Dermis blood vessel endothelial cell (primary cell): ENCODE measurements at places on chromosomes 2 and 18.

- no peak for DNase-seq
Observed at GRCh38 chr2:98875746-98876145, 60.3 kb downstream of the CRACDL start.

GRCh38 chr2:204359076-204359475 is 186.2 kb upstream of the PARD3B start:
- DNase-seq, result no peak

DNA sequence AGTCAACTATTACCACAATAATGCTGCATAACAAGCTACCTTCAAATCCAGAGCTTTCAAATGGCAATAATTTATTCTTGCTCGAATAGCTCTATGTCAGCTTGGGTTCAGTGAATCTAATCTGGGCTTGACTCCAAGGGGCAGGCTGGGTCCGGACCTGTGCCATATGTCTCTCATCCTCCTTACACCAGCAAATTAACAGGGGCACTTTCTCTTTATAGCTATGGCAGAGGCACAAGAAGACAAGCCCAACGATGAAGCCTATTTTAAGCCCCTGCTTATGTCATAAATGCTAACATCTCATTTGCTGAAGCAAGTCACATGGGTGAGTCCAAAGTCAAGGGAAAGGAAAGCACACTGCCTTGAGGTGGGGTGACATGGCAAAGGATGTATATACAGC is 13.3 kb upstream of the ZNF521 start:
- no peak for DNase-seq

DNA sequence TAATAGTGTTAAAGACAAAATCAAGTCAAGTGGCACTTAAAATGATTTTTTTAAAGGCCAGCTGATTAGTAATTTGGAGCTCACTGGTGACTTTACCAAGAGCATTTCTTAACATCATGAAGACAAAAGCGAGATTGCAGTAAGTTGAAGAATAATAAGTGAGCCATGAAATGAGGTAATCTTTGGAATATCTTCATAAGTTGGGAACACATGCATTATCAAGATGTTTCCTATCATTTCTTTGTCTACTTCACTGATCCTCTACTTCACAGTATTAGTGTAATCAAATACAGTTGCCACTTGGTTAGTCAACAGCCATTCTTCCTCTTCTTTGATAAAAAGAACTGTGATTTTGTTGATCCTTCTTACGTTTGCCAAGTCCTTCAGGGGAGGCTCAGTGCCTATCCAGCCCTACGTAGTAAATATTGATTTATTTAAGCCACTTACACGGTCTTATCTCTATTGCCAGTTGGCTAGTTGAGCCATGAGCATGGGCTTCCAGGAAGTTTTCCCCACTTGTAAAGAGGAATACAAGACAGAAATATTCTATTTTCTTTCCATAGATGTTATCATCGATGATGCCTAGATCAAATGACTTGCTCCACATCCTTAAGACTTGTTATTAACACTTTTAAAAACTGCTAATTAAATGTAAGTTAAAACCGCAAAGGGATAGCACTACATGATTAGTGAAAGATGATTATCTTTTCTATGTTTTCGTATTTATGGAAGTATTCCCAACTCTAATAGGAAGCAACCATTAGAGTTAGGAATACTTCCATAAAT is 46.1 kb downstream of the YES1 start:
- DNase-seq, result peak; percentile 21

DNA sequence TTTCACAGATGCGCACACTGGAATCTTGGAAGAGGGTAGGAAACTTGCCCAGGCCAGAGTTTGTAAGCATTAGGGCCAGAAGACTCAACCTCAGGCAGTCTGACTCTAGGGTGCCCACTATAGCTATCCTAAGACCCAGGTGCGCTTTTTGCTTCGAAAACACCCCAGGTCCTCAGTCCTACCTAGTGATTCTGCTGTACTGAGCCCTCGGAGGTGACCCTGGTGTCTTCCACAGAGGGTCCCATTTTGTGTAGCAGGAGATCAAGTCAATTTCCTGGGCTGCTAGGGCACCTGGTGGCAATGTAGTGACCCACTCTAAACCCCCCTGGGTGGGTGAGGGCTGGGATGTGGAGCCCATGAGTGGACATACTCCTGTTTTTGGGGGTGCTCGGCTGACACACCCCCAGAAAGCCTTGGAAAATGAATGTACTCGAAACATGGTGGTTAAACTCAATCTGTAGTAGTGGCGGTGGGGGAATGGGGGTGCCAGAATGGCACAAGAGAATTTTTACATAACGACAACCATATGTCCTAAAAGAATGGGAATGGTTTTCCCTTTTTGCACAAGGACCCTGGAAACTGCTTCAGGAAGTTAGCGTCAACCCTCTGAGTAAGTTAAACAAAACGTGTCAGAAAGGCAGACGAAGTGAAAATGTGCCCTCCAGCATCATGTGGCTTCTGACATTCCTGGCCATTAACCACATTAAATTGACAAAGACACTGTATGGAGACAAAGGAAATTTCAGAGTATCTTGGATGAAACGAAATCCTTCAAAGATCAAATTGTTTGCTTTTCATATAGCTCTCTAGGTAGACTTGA is 218.0 kb upstream of the COPS8 start:
- no peak for DNase-seq

DNA sequence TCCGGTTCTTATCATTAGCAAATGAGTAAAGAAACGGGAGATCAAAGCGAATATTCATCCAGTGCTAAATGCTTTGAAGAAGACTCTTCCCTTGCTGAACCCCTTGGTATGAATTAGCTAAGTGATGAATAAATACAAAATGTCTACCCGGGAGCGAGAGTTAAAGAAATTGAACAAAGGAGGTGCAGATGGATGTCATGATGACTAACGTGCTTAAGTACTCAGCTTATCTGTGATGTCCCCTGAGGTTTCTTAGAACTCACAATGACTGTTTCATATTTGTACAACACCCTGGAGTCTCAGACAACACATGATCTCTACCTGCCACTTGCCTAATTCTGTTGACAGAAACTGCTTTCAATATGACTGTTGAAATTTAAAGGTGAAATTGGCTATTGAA is 148.5 kb downstream of the TMEM200C start:
- DNase-seq, result no peak

GRCh38 chr2:179646862-179647587 is 214.4 kb downstream of the ZNF385B start:
- DNase-seq, result no peak

GRCh38 chr2:54420524-54421172 is 35.5 kb upstream of the SPTBN1 start:
- DNase-seq, result no peak

GRCh38 chr18:74351354-74351753 is 35.7 kb downstream of the C18orf63 start:
- peak; percentile 47 for DNase-seq

DNA sequence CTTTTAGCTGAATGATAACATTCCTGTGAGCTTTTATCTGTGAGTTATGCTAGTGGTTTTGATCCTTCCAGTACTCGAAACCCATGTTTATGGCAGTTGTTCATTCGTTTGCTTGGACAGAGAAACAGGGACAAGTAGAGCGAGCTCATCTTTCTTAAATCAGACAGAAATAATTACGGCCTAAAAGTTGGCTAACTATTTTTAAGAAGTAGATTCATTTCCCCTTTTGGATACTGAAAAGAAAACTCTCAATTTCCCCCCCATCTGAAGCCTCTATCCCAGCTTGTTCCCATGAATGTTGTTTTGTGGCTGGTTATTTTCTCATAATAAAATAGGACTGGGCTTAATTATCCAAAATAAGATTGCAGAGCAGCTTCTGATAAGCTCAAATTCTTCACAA is 67.1 kb downstream of the ANTXR1 start:
- no peak for DNase-seq

DNA sequence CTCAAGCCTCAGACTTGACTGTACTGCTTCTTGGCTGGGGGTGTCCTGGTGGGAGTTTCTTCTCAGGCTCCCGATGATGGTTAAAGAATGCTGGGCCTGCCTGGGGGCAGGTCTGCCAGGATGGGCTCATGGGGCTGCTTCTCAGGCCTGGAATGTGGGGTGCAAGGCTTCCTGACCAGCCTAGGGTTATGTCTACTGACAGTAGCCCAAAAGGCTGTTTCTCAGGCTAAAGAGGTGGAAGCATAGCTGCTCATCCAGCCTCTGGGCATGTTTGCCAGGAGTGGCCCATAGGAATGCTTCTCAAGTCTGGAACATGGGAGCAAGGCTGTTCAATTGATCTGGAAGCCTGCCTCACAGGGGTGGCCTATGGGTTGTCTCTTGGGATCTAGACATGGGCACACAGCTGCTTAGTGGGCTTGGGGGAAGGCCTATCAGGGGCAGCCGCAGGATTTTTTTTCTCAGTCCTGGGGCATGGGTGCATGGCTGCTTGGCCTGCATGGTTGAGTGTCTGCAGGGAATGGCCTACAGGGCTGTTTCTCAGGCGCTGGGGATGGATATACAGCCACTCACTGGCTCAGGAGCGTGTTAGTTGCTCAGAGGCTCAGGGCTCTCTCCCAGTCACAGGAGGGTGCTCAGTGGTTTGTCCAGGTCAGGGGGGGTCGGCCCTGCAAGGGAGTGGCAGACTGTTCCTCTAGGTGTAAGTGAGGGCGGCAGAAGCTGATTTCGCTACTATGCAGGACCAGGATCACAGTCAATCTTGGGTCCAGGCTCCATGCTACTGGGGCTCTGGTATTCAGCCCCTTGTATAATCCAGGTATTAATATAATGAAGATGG is 617.3 kb upstream of the REG3G start:
- DNase-seq, result no peak

GRCh38 chr2:111702804-111703196 is 181.2 kb downstream of the ANAPC1 start:
- DNase-seq, result no peak
